ENCODE measurements at places on chromosomes 12 and 14. TPM values are rescaled to one million over a fixed set of nuclear protein-coding genes. Genes with fewer than 3 reads are reported as not detected.

DNA sequence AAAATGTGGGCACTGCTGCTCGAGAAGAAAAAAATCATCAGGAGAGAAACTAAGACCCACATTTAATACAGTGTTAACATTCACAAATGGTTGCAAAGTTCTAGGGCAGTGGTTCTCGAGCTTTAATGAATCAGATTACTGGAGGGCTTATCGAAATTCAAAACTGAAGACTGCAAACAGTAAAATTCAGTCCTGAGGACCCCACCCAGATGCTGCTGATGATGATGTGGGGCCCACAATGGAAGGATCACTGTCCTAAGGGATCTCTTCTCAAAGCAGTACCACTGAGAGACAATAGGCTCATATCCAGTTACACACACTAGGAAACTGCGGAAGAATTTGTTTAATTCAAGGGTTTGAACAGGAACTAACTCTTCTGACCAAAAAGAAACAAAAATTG is 31.4 kb downstream of the DICER1 start:
- DNase-seq, result no peak

DNA sequence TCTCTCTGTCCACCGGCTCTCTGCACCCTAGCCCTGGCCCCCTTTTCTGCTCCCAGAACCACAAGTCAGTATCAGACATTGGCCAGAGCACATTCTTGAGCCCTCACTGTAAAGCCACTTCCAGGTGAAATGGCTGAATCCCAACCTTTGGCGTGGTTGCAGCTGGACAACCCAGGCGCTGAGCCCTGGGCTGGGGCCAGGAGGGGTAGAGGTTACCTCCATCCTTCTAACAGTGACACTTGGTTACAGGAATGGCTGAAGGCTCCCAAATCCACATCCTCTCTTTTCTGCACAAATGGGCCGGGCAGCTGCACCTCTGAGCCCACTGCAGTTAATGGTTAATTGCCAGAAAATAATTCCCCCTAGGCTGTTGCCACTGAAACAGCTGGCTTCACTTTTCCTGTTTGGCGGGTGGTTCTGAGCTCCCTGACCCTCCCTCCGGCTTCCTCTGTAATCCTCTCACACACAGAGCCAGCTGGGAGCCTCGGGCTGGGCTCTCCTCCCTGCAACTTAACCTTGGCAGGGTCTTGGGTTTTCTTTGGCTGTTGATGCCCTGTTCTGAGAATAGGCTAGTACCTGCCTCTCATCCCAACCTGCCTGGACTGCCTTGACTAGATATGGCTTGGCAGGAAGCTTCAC is 44.1 kb downstream of the TSPAN11 start:
- DNase-seq, result no peak

GRCh38 chr14:102568115-102568614 is 24.3 kb upstream of the RCOR1 start:
- no peak for DNase-seq

GRCh38 chr14:77339407-77339806 is 18.6 kb downstream of the GSTZ1 start:
- no peak for DNase-seq

DNA sequence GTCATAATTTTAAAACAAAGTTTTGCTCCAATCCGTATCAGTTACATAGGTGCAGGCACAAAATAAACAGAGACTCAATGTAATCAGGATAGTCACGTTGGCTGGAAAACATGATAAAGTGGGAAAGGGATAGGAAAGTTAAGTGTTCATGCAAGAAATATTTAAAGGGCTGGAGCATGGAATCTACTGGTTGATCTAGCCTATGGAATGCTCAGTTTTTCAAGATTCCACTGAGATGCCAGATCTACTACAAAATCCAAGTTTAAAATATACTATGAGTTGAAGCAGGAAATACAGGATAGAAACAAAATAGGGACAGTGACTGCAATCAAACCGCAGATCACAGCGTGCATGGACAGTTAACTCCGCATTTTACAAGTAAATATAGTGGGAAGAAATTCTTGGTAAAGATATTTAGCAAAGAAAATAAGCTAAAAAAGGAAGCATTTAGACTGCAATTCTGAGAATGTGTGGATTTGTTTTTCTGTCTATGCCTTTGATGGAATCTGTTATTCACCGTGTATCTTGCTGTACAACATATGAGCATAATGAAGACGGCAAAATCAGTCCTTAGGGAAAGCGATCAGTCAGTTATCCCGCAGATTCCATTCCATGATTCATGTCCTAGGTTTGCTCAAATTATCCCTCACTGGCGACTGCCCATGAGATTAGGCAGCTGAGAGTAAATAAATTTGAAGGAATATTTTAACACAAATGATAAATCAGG is 1044.3 kb downstream of the FLRT2 start:
- no peak for DNase-seq

INSM2 gene
- not detected for total RNA-seq

- DNase-seq, result no peak
These were observed 404.4 kb upstream of the CCDC196 start for GRCh38 chr14:66081594-66082376.

GRCh38 chr12:79521576-79521975 is 169.2 kb downstream of the PAWR start:
- DNase-seq, result no peak

DNA sequence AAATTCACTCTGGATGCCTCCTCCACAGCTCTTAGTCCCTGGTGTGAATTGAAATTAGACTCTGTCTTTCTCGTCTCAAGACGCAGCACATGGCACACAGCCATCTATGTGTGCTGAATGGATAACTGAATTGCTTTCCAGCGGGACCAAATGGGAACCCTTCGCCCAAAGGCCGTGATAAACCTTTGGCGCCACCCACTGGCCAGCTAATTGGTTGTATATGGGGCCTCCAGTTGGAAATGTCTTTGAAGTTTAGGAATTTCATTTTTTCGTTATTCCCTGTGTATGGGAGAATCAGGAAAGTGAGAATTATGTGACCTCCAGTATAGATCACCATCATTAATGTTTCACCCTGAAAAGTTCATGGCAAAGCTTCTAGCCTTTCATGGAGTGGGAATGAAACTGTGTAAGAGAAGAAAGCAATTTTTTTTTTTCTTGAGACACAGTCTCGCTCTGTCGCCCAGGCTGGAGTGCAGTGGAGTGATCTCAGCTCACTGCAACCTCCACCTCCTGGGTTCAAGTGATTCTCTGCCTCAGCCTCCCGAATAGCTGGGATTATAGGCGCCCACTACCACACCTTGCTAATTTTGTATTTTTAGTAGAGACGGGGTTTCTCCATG is 9.8 kb upstream of the HSP90AA1 start:
- no peak for DNase-seq

DNA sequence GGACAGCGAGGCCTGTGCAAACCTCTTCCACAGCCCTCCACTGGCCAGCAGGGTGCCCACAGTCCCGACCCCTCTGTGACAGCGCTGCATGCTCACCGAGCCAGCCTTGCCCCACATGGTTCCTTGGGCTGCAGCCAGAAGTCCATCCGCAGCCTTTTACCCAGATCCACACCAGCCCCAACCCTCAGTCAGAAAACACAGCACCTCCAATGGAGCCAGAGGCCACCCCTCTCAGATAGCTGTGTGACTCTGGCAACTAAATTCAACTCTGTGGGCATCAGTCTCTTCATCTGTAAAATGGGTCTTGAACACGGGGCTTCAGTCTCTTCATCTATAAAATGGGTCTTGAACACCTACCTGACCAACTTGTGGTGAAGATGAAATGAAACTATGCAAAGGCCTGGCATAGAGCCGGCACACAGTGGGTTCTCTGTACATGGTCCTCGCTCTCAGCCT is 38.0 kb downstream of the NFKBIA start:
- DNase-seq, result no peak

DNA sequence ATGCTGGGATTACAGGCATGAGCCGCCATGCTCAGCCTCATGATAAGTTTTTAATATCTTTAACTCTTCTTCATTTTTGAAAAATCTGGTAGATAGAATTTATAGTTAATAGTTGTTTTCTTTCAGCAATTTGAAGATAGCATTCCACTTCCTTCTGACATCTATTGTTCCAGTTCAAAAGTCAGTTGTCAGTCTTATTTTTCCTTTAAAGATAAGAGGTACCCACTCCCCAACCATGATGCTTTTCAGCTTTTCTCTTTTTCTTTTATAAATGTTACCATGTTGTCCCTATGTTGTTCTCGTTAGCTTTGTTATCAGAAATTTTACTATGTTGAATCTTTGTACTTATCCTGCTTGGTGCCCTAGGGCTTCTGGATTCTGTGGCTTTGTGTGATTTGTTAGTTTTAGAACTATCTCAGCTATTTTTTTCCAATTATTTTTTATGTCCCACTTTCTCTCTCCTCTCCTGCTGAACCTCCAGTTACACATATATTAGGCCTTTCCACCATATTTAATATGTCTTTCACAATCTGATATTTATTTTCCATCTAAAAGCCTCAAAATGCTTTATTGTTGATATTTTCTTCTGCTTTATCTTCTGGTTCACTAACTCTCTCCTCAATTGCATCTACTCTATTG is 181.6 kb upstream of the FOXN3 start:
- no peak for DNase-seq

DNA sequence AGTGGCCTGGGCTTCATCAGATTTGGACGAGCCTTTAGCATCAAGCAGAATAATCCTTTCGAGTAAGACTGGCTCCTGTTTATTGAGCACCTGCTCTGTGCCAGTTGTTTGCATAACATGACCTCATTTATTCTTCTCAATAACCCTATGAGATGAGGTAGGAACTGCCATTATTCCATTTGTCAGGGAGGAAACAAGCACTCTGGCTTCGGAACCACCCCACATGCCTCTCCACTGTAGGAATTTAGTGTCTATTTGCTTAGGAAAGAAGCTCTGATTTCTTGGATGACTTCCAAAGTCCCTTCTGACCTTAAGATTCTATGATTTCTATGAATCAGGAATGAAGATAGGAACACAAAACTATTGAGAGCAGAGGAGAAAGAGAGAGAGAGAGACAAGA is 11.0 kb downstream of the SAMD4A start:
- no peak for DNase-seq

TOMM20L gene
- not detected for total RNA-seq

DNA sequence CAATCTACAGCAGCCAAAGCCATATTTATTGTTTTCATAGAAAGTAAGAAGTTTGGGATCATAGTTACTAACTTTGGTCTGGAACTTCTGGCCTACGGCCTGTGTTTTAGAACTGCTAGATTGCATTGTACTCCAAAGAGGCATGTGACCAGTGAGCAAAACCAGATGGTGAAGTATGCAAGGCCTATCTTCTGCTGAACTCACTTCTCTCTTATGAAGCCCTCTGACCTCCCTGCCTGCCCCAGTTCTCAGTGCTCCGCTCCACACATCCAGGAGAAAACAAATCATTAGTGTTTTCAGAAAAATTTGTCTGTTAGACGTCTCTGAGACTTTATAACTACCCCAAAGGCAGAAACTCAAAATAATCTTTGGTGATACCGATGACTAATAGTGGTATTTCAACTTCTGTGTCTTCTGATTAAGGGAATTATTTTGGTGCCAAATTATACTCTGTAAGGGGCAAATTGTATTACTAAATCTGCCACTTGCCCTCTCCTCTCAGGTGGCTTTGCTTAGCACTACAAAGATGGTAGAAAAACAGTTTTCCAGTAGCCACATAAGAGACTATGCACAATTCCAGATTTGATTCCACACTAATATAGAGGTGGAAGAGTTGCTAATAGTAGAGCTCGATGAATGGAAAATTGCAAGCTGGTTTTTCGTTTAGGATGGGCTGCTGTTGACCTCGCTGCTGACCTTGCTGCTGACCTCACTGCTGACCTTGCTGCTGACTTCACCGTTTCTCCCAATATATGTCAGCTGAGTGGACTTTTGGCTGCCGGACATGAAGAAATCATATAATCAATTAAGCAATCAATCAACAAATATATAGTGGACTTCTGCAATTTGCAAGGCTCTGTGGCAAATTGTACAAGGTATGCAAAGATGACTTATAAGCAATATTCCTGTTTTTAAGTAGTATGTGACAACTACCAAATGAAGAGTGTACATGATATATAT is 147.5 kb downstream of the KITLG start:
- no peak for DNase-seq

DNA sequence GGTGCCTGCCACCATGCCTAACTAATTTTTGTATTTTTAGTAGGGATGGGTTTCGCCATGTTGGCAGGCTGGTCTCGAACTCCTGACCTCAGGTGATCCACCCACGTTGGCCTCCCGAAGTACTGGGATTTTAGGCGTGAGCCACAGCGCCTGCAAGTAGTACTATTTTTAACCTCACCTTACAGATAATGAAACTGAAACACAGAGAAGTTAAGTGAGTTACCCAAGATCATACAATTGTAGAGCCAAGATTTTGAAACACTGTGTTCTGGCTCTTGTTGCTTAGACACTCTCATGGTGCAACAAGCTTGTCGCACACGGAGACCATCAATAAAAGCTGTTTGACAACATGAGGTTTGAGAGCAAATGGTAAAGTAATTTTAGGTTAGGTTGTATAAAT is 159.1 kb upstream of the LMNTD1 start:
- no peak for DNase-seq

- peak; percentile 100 for DNase-seq
These were observed 624 bp upstream of the SBNO1 start for GRCh38 chr12:123365025-123365917.

DNA sequence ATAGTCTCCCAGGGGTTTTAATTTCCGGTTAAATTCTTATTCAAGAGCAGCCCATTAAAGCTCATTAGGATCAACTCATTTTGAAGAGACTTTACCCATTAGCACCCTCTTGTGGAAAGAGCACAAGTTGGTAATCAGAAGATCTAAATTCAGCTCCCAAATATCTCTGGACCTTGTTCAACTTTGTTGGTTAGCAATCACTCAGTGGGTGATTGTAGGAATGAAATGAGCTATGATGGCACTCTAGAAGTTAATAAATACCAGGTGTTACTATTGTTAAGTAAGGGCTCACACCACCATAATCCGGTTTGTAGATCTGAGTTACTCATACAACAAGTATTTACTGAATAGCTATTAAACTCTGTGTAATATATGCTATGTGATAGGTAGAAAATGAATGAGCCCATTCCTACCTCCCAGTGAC is 42.9 kb downstream of the TRIP11 start:
- DNase-seq, result no peak

DNA sequence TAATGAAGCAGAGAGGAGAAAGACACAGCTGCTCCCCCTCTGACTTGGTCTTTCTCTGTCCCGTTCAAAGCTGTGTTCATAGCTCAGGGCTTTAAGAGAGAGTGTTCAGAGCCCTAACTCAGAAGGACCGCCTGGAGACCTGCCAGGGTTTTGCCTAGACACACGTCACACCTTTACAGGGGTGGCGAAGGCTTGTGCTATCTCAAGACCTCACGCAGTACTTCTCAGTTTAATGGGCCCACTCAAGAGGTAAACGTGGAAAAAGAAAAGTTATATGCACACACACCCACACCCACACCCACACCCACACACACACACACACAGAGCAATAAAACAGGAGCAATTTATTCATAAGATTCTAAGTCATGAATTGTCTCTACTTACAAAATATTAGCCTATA is 374.3 kb downstream of the C12orf75 start:
- no peak for DNase-seq

- DNase-seq, result no peak
These were observed 153.0 kb downstream of the NOVA1 start for GRCh38 chr14:26444822-26445221.

All from esophagus muscularis mucosa (tissue), 4 donors.